Hypothalamus (tissue), 51 donors: ENCODE measurements at places on chromosomes 1 and 21.

DNA sequence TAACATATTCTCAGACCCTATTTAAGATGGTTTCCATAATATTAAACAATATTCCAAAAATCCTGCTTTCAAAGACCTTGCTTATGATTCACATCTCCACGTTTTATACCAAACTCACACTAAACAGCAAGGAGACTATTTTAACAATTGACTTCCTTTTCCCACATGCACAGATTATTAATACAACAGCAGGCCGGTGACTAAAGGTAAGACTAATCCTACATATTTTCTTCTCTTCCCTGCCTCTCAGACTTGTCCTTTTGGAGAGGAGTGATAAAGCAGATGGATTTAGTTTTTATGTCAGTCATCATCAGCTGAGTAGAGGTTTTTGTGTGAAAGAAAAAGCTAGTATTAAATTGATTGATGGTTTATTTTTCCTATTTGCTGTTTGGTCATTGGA, 400.6 kb downstream of the NTNG1 start:
- no peak for DNase-seq

GRCh38 chr1:58816747-58817221, 32.9 kb upstream of the JUN start:
- no peak for DNase-seq

DNA sequence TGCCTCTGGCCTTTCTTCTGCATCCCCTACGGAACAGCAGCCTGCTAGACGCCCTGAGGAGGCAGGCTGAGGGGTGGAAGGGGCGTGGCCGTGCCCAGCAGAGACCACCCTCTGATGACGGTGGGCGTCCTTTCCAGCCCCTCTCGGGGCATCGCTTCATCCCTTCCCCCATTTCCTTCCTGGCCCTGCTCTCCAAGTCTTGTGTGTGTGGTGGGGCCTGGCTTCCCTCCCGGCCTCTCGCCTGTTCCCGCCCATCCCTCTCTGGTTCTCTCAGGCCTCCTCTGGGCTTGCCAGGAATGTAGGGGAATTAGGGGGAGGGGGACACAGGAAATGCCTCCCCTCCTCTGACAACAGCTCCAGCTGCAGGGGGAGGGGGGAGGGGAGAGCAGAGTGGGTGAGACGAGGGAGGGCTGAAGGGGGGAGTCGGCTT, 51.1 kb downstream of the SKI start:
- DNase-seq = peak; percentile 41

GRCh38 chr1:153359241-153359640, 1.6 kb downstream of the S100A9 start:
- no peak for DNase-seq

DNA sequence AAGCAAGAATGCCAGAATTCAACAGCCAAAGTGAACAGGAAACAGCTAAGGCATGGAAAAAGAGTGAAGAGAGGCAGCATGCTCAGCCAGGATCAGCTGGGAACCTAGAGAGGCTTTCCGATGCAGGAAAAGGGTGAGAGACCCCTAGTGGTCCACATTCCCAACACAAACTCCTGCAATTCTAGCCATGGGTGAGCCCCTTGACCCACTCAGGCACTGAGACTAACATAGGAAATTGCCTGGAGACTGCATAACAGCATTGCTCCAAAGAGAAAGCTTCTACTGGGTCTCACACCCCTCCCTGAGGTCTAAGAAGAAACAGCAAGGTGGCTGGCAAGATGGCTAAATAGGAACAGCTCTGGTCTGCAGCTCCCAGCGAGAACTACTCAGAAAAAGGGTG, 123.2 kb downstream of the LHX8 start:
- no peak for DNase-seq

- no peak for DNase-seq
These were observed 5.3 kb downstream of the PKLR start for GRCh38 chr1:155295942-155296267.

DNA sequence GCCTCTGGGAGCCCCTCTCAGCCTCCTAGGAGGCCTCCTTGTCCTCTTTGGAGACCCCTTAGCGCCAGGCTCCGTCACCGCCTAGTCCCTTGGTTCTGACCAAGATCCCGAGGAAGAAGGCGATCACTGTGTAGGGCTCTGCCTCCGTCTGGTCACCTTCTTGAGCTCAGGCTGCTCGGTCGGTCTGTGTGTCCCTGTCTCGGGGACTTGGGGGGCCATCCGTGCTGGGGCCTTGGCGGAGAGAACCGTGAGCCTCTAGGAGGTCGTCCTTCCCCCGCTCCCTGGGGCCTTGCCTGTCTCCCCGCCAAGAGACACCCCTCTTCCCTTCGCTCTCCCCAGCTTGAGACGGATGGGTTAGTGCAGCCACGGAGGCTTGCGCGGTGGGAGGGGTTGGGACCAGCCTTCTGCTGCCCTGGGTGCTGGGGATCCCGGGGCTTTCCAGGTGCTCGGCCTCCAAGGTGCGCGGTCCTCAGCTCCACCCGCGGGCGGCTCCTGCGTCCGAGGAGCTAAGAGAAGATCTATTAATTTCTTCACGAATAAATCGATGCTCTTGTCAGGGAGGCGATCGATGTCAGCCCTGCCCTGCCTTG, 701 bp upstream of the INSRR start:
- no peak for DNase-seq

GRCh38 chr1:31433396-31433930, 20.4 kb downstream of the SERINC2 start:
- no peak for DNase-seq

DNA sequence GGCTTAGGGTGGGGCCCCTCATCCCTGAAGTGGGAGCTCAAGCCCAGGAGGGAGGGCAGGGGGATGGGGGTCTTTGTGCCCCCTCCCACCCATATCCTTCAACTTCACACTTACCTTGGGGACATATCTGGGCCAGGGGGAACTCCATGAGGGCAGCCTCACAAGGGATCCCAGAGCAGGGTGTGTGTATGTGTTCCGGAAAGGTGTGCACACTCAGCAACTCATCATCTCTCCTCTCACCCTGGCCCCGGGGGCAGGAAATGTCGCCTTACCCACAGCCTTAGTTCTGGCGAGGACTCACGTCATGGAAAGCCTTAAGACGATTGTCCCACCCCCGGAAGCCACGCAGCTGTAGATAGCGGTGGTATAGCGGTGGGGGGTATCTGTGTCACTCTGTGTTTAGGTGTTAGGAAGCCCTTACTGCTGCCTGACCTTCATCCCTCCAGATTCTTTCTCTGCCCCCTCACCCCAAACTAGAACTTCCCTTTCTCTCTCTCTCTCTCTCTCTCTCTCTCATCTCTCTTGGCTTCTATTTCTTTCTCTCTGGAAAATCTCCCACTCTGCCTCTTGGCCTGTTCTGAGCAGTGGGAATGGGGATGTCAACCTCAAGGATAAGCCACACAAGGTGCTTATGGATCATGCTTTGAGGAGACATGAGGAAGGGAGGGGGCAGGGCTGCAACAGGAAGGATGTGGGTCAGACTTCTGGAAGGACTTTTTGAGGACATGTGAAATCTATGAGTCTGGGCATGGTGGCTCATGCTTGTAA, at the start of gene SH2D2A:
Gene SH2D2A (minus strand): TSS at position 288 of the 768 bp plus-strand sequence. CDS start 140 bp downstream, at position 148.
- no peak for DNase-seq

- no peak for DNase-seq
These were observed 30.7 kb upstream of the TARBP1 start for GRCh38 chr1:234509457-234510328.

DNA sequence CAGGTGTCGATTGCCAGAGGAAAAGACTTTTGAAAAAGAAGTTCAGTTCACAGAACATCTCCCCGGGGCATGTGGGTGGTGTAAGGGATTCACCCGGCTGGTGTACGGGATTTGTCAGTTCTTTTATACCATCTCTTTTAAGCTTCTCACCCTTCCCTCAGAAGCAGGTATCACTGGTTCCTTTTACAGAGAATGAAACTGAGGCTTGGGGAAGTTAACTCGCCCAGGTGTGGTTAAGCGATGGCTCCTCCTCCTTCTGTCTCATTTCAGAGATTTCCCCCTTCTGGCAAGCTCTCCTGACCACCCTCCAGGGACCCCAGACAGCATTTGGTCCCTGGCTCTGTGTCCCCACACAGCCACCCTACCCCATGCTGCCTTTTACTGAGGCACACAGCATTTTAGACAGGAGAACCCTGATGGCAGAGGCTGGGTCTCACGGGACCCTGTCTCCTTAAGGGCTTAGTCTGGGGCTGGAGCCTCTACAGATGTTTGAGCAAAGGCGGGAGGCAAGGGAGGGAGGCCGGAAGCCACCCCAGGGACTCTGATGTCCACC, 2.8 kb upstream of the ECE1 start:
- no peak for DNase-seq

GRCh38 chr1:175632667-175633066, 110.7 kb downstream of the TNR start:
- DNase-seq = no peak

DNA sequence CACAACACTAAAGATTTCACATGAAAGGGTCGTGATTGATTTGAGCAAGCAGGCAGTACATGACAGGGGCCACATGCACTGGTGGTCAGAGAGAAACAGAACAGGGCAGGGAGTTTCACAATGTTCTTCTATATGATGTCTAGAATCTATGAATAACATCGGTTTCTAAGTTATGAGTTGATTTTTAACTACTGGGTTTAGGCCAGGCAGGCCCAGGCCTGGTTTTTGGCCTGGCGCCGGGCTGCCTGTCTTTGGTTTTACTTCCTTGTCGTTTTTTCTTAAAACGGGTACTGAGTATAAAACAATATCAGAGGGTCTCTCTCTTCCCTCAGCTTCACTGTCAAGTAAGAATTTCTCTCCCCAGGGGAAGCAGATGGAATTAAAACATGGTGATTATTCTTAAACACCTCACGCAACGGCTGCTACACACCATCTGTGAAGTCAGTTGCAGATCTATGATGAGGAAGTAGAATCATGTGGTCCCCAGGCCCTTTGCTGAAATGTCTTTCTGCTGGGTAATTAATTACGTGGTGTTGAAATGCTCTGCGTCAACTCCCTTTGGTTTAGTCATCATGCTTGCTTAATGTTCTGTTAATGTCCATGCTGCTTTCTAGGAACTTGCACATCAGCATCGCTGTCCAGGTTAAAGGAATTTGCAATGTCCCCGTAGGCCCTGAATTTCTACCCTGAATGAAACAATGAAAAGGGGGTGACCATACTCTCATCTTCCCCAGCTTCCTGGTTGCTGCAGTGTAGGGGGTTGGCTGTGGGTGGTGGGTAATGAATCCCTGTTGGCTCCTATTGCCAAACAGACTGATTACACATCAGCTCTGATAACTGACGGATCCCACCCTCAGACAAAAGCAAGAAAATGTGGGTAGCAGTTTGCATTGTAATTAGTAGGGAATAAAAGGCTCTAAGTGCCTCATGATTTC, 70.3 kb downstream of the SERINC2 start:
- no peak for DNase-seq

- no peak for DNase-seq
These were observed 35.3 kb downstream of the OLFML2B start for GRCh38 chr1:161988413-161988812.

DNA sequence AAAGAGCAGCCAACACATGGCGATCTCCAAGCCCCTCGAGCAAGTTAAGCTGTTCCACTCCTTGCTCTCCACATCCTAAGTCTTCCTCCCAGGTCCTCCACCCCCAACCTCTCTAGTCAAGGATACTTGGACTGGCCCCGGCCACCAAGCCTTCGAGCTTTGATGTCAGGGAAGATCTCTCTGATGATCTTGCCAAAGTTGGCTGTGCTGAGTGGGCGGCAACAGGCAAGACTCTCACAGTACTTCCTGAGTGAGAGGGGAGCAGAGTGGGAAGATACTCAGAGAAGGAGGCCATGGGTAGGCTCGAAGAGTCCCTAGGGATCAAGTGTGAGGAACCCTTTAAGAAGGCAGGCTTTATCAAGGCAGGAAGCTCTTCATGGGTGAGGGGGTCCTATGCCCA, 2.8 kb downstream of the RFX5 start:
- DNase-seq = no peak
